ENCODE measurements at places on chromosomes 2 and 18. TPM values are rescaled to one million over a fixed set of nuclear protein-coding genes. Genes with fewer than 3 reads are reported as not detected.

GRCh38 chr2:168583064-168583709, 127.1 kb downstream of the CERS6 start:
- no peak for DNase-seq

Gene LBX2
- 0.16 TPM for total RNA-seq

Gene SETBP1
- 6.3 TPM for total RNA-seq

GRCh38 chr2:84741182-84741822, 139.6 kb downstream of the TRABD2A start:
- no peak for DNase-seq

Gene KCNF1
- not detected for total RNA-seq

DNA sequence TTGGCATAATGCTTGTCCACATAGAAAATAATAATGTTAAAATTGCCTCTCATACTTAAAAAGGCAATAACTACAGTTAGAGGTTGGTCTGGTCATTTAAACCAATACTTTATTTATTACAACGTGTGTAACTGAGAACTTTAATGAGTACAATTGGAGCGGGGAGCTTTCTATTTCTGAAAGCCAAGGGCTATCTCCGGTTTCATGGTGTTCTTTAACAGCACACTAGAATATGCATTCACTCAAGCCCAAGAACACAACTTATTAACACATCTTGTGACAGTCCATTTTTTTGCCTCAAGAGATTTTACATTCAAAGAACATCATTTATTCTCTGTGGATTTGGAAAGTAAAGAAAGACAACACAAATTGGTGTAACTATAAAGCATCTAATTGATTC, 131.8 kb downstream of the KCNH7 start:
- no peak for DNase-seq

GRCh38 chr18:54215069-54215468, 9.4 kb downstream of the MBD2 start:
- DNase-seq: no peak

GRCh38 chr2:71938108-71938507, 209.6 kb downstream of the CYP26B1 start:
- no peak for DNase-seq

All from Right ventricle myocardium superior (tissue), 1 donor.